Smooth muscle cell of the pulmonary artery (primary cell): ENCODE measurements at places on chromosomes 11 and 22. TPM values are rescaled to one million over a fixed set of nuclear protein-coding genes. Genes with fewer than 3 reads are reported as not detected.

The PTPN5 gene
- not detected in 2 replicates for total RNA-seq

The SLC25A45 gene
- 2.8 and 3.1 TPM in 2 replicates for total RNA-seq

The FGF3 gene
- not detected in 2 replicates for total RNA-seq

The PARVG gene
- 0.13 TPM in 1 of 2 replicates, not detected in the other for total RNA-seq

The SYNGR1 gene
- 7.2 and 14.8 TPM in 2 replicates for total RNA-seq

The CSNK2A3 gene
- total RNA-seq = 0.98 and 1.7 TPM in 2 replicates

The PGA3 gene
- total RNA-seq = 1.1 TPM in 1 of 2 replicates, not detected in the other

The NLRP14 gene
- 0.07 and 0.10 TPM in 2 replicates for total RNA-seq

The DEFB131B gene
- not detected in 2 replicates for total RNA-seq
